Foreskin fibroblast (primary cell): ENCODE measurements at places on chromosomes 3 and 15.

DNA sequence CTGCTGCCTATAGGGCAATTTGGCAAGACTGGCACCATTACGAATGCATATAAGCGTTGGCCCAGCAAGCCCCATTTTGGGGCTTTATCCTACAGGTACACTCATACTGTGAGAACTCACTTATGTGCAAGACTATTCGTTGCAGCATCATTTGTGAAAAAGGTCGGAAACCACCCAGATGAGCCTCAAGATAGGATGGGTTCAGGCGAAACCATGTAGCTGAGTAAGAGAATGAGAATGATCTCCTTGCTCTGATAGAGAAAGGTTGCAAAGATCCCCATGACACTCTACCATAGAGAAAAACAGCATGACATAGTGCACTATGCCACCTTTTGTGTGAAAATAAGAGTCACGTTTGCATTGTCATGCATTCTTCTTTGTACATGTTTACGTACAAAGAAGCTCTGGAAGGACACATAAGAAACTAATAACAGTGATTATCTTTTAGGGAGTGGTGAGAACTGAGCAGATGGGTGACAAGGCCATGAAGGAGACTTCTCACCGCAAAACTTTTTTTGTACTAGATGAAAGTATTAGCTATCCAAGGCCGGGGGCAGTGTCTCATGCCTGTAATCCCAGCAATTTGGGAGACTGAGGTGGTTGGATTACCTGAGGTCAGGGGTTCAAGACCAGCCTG is 50.0 kb downstream of the RHCG start:
- DNase-seq = no peak

- no peak for DNase-seq
These were observed 603.6 kb downstream of the PLOD2 start for GRCh38 chr3:145557405-145557804.

DNA sequence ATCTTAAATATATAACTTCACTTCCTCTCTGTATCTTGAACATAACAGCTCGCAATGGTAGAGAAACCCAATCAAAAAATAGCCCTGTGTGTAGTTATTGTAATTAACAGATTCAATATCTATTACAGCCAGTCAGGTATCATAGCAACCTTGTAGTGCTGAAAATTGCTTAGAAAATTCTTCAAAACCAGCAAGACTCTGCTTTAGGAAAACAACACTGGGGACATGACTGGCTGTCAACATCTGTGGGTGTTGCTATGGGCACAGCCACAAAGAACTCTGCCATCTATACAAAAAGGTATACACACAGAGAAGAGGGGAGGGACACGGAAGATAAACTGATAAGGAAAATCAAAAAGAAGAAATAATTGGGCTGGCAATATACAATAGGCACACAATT is 101.2 kb downstream of the WDR72 start:
- DNase-seq = no peak

DNA sequence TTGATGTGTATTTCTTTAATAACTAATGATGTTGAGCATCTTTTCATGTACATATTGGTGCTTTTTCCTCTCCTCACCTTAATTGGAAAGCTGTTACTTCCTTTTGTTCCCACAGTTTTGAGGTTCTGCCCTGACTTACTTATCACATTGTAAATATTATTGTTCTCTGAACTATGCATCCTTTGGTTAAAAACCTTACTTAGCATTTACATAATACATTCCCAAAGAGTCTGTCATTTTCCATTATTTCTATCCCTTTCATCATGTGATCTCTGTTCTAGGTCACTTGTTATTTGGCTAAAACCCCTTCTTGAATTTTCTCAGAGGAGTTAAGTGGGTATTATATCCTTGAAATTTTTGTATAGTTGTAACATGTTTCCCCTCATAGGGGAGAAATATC is 33.0 kb downstream of the SLC12A6 start:
- DNase-seq = peak; percentile 63

GRCh38 chr3:15215996-15216395 is 9.9 kb downstream of the CAPN7 start:
- no peak for DNase-seq
